K562 (cell line): ENCODE measurements at places on chromosomes 2 and 18.

DNA sequence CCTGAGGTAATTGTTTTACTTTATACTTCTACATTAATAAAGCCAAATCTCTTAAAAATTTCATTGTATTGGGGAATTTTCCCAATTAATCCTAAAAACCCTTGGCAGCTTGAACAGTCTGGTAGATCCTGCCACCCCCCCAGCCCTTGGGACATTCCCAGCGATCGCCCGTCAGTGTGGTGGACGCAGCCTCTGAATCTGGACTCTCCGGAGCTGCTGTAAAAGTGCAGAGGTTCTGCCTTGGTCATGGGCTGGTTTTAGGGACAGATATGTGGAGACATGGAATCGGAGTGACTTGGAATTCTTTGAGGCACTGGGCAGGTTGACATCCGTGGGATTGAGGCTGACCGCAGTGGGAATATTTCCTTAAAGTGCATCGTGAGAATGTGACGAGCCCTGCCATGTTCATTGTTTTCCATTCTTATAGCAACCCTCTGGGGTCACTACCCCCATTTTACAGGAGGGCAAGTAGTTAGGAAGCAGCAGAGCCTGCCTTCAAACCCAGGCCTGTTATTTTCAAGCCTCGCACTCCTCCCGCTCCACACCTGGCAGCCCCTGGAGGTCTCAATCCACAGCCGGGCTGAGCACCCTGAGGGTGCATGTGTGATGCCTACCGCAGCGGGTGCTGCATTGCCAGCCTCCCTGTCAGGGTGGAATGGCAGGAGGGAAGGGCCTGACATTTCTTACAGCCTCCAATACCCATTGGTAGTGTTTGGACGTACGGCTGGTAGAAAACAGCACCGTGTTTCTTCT, 6.5 kb downstream of the EMILIN2 start:
- peak overlapping the region; percentile 72 for H3K27ac ChIP-seq
- H3K27me3 ChIP-seq: no peaks in the 10 kb centered on the region
- no peak for DNase-seq
- no peaks in the 10 kb centered on the region for H3K36me3 ChIP-seq
- no peak overlapping the region for H3K4me3 ChIP-seq

DNA sequence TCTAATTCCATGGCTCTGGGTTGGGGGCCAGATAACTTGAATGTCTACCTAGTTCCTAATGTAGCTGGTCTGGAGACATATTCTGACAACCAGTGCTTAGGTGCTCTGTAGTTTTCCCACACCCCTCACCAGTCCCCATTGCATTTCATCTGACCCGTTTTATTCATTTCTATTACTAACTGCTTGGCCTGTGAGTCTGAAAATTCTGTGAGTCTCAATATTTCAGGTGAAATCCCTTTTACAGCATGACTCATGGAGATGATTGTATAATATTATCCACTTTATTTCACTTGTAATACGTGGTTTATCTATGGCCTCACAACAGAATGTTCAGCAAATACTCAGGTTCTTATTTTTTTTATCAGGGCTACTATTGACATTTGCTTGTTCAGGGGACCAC, 103.7 kb upstream of the UGP2 start:
- H3K36me3 ChIP-seq: no peaks in the 10 kb centered on the region
- no peak overlapping the region for H3K27ac ChIP-seq
- no peak for DNase-seq
- H3K4me1 ChIP-seq: no peaks in the 10 kb centered on the region
- H3K27me3 ChIP-seq: no peaks in the 10 kb centered on the region
- no peak overlapping the region for H3K4me3 ChIP-seq

- H3K36me3 ChIP-seq: no peaks in the 10 kb centered on the region
- no peaks in the 10 kb centered on the region for H3K4me1 ChIP-seq
- H3K27me3 ChIP-seq: no peaks in the 10 kb centered on the region
- H3K27ac ChIP-seq: no peak overlapping the region
These were observed 65.3 kb downstream of the TPO start for GRCh38 chr2:1478311-1479305.

- H3K4me3 ChIP-seq: no peak overlapping the region
- no peak overlapping the region for H3K27ac ChIP-seq
- no peaks in the 10 kb centered on the region; the same call in 1 of the 2 replicates for H3K4me1 ChIP-seq
- DNase-seq: no peak
These were observed 1.5 kb downstream of the GALNT14 start for GRCh38 chr2:31136732-31137131.

DNA sequence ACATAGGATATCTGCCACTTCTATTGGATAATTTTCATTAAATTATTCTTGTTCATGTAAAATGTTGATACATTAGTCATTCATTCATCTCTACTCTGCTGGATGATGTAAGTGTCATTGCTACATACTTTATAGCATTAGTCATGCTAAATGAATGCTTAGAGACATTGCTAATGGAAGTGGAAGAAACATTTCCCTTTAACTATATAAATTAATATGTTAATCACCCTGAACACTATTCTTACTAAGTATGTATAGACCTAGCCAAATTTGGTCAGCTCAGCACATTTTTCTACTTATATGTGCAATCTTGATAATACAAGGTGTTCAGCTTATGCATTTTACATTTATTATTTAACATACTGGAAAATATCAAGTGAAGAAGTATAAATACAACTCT, 160.2 kb downstream of the DPP4 start:
- no peak overlapping the region for H3K27ac ChIP-seq
- no peaks in the 10 kb centered on the region for H3K4me1 ChIP-seq
- no peaks in the 10 kb centered on the region for H3K36me3 ChIP-seq
- DNase-seq: no peak
- H3K27me3 ChIP-seq: no peaks in the 10 kb centered on the region
- H3K4me3 ChIP-seq: no peak overlapping the region

- no peak overlapping the region for H3K4me3 ChIP-seq
- no peaks in the 10 kb centered on the region for H3K36me3 ChIP-seq
- no peaks in the 10 kb centered on the region for H3K4me1 ChIP-seq
- no peak for DNase-seq
- no peaks in the 10 kb centered on the region for H3K27me3 ChIP-seq
These were observed 27.5 kb downstream of the CDH20 start for GRCh38 chr18:61360404-61361383.

DNA sequence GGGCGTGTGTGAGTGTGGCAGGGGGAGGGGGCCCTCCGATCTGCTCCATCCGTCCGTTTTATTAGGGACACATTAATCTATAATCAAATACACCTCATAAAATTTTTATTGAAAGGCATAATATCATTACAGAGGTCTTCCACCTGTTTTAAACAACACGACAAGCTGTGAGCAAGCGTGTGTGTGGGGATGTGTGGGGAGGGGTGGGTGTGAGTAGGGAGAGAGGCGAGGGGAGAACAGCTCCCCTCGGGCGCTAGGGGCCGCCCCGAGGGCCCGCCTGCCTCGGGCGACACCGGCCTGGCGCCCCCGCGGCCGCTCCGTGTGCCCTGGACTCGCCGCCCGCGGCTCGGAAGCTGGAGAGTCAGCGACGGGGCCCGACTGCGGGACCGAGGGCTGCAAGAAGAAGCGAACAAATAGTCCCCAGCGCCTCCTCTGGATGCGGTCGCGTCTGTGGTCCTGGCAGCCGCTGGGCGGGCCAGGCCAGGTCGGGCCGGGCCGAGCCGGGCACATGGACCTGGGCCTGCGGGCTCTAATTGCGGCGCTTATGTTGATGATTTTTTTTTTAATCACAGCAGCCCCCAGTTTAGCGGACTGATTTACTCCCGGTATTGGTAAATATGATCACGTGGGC, 352 bp upstream of the HOXD9 start:
- H3K36me3 ChIP-seq: no peaks in the 10 kb centered on the region
- H3K4me3 ChIP-seq: no peak overlapping the region
- H3K27ac ChIP-seq: no peak overlapping the region
- peaks cover 74% of the 10 kb centered on the region for H3K27me3 ChIP-seq

DNA sequence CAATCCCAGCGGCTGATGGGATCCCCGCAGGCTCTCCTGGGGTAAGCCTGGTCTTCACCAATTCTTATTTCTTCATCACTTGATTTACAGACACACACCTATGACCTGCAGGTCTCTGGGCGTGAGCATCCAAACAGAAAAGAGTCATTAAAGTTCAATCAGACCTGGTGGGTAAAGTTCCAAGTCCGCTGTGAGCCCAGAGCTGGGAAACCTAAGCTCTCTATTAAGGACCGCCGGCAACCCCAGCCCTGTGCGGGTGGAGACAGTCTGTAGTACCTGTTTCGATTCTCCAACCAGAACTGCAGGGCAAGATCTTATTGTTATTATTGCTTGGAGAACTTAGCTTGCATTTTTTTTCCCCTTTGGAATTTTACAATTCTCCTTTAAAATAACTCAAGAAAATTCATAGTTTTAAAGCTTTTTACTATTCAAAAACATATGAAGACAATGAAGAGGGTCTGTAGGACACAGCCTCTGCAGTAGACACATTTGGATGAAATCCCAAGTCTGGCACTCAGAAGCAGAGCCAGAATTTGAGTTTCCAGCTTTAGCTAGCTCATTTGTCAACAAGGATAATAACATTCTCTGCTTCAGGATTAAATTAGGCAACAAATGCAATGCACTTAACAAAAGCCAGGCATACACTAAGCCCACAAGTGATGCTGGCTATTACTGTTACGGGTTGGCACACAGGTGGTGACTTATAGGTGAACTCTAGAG, 376.4 kb downstream of the INSIG2 start:
- H3K4me3 ChIP-seq: no peak overlapping the region
- no peaks in the 10 kb centered on the region for H3K36me3 ChIP-seq
- peaks cover 7% of the 10 kb centered on the region; the same call in 1 of the 2 replicates for H3K27me3 ChIP-seq
- no peak for DNase-seq
- H3K4me1 ChIP-seq: no peaks in the 10 kb centered on the region
- no peak overlapping the region for H3K27ac ChIP-seq

DNA sequence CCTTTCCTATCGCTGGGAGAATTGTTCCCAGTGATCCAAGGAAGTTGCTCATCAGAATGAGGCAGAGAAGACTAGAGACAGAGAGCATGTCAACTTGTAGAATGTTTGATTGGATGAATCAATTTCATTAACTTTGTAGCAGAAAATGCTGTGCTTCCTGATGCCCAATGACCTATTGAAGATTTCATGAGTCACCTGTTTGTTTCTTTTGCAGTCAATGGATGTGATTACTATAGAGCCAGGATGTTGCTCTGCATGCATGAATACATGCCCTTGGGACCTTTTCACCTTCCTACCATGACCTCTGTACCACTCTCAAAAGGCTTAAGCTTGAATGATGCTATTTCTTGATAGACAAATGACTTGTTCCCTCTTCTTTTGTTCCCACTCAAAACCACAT, 23.3 kb downstream of the SCG2 start:
- H3K27me3 ChIP-seq: no peaks in the 10 kb centered on the region
- no peaks in the 10 kb centered on the region for H3K36me3 ChIP-seq
- no peak overlapping the region for H3K27ac ChIP-seq
- H3K4me1 ChIP-seq: no peaks in the 10 kb centered on the region
- no peak for DNase-seq

DNA sequence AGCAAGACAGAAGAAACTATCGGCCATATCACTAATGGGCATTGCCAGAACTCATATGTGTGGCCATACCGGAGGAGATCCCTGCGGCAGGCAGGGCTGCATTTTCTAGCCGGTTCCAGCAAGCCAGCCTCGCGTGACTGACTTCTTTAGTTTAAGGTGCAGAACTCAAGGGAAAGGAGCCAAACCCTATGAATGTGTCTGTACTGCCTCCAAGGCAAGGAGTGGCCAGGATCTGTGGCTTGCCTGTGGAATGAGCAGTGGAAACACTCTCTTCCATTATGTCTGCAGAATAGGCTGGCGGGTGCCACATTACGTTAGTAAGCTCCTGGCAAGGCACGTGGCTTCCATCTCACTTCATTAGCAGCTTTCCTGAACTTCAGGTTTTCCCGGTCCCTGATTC, 137.6 kb downstream of the ATL2 start:
- H3K36me3 ChIP-seq: no peaks in the 10 kb centered on the region
- DNase-seq: no peak
- no peaks in the 10 kb centered on the region for H3K4me1 ChIP-seq

DNA sequence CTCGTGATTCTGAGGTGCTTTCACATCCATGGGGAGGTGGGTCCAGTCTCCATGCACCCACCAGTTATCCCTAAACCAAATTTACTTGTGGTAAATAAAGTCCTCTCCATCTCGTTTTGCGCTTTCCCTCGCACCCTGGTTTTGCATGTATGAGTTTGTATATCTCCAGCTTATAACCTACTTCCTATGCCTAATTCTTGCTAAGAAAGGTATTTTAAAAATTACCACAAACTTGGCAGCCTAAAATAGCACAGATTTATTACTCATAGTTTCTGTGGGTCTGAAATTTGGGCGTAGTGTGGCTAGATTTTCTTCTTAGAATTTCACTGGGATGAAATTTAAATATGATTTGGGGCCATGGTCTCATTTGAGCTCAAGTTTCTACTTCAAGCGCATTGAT, 511.5 kb downstream of the NYAP2 start:
- H3K4me1 ChIP-seq: no peaks in the 10 kb centered on the region
- no peak overlapping the region for H3K4me3 ChIP-seq
- DNase-seq: no peak
- H3K27me3 ChIP-seq: no peaks in the 10 kb centered on the region
- H3K36me3 ChIP-seq: no peaks in the 10 kb centered on the region
- H3K27ac ChIP-seq: no peak overlapping the region

- H3K27ac ChIP-seq: no peak overlapping the region
- H3K4me1 ChIP-seq: no peaks in the 10 kb centered on the region
- H3K36me3 ChIP-seq: no peaks in the 10 kb centered on the region
These were observed 79.6 kb upstream of the RAPGEF4 start for GRCh38 chr2:172655838-172656573.

DNA sequence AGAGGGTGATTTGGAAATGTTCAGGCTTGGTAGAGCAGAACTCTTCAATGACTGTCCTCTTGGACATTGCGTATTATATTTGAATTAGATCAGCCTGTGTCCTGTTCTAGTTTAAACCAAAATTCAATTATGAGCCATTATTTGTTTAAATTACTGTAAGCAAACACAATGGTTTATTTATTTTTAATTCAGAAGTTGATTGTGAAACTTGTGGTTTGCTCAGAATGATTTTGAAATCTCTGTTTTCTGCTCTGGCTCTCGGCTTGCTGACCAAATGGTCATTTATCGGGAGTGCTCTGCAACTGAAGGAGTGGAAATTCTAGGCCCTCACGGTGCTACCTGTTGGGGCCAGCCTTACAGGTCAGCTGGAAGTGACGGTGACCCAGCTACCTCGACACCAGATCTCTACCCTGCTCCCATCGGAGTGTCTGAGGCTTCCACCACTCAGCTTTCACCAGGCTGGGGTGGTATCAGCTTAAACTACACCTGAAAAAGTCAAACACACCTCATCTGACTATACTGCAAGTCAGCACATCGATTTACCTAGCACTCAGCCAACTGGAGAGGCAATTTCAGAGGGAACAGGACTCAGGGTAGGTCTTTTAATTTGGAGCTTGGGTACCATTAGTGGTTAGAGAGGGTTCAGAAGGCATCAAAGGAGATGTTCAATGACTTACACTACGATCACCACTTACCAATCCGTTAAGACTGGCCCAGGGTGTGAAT, 36.8 kb upstream of the GPD2 start:
- no peak for DNase-seq
- H3K36me3 ChIP-seq: no peaks in the 10 kb centered on the region
- H3K4me3 ChIP-seq: peak overlapping the region; percentile 63
- H3K27me3 ChIP-seq: no peaks in the 10 kb centered on the region
- H3K27ac ChIP-seq: no peak overlapping the region
